Stimulated activated CD8-positive, alpha-beta memory T cell treated with anti-CD3 and anti-CD28 coated beads, Interleukin-2, amount 100 ng/mL, for 1 hour (primary cell): ENCODE measurements at places on chromosomes 12 and 14.

GRCh38 chr12:2064071-2064507 is 11.3 kb downstream of the CACNA1C start:
- DNase-seq, result no peak

GRCh38 chr14:38255673-38256532 is at the start of gene CLEC14A:
Gene CLEC14A (minus strand): TSS chr14:38256093. CDS start chr14:38256022, 71 bp downstream.
- no peak for DNase-seq

DNA sequence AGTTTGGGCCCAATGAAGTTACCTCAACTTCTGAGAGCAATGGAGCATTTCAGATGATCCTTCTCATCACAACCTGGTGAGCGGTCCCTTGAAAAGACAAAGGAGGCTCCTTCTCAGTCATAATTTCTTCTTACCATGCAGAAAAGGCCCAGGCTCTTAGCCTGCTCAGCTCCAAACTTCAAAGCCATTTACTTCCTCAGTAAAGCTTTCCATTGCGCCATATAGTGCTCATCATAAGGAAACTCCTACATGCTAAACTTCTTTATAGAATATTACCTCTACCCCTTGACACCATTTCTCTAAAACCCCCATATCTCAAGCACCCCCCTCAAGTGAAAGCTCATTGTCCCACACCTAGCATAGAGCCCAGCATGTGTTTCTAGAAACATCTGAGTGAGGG is 127.1 kb downstream of the GTF2A1 start:
- no peak for DNase-seq

- DNase-seq, result no peak
These were observed 2.6 kb upstream of the RCOR1 start for GRCh38 chr14:102589761-102590290.

DNA sequence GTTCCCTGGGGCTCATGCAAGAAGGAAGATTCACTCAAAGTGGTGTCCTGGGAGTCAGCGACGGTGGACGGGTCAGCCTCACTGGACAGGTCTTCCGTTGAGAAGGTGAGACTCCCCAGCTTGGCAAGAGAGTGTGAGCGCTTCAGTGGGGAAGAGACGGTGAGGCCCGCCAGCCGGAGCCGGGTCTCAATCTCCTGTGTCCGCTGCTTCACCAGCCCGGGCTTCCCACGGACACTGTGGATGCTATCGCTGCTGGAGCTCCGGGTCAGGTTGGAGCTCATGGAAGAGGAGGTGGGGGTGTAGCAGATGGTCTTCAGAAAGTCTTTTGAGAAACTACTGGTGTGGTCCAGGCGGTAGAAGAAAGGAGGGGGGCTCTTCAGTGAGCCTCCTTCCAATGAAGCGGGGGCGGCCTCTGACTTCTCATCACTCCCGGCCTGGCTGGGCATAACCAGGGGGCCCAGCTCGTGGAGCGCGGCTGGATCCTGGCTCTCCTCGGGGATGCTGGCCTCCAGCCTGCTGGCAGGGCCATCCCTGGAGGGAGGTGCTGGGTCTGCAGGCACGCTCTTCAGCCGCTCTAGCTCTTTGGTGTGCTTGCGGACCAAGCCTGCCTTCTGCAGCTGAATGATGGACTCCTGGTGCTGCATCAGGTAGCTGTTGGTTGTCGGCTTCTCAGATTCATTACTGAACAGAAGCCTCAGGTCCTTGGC is 56.9 kb upstream of the CORO1C start:
- DNase-seq, result no peak
